ENCODE measurements at places on chromosomes 6 and 20. TPM values are rescaled to one million over a fixed set of nuclear protein-coding genes. Genes with fewer than 3 reads are reported as not detected.
A peak's percentile ranks its signal among the peaks of the same experiment; 100 is the strongest.

Gene KCNG1
- polyA plus RNA-seq = 18.2 TPM

Gene HTR1B
- 3.1 TPM for polyA plus RNA-seq

Gene MOCS3
- 3.8 TPM for polyA plus RNA-seq

Gene OPN5
- polyA plus RNA-seq = not detected

Gene BFSP1
- 2.3 TPM for polyA plus RNA-seq

DNA sequence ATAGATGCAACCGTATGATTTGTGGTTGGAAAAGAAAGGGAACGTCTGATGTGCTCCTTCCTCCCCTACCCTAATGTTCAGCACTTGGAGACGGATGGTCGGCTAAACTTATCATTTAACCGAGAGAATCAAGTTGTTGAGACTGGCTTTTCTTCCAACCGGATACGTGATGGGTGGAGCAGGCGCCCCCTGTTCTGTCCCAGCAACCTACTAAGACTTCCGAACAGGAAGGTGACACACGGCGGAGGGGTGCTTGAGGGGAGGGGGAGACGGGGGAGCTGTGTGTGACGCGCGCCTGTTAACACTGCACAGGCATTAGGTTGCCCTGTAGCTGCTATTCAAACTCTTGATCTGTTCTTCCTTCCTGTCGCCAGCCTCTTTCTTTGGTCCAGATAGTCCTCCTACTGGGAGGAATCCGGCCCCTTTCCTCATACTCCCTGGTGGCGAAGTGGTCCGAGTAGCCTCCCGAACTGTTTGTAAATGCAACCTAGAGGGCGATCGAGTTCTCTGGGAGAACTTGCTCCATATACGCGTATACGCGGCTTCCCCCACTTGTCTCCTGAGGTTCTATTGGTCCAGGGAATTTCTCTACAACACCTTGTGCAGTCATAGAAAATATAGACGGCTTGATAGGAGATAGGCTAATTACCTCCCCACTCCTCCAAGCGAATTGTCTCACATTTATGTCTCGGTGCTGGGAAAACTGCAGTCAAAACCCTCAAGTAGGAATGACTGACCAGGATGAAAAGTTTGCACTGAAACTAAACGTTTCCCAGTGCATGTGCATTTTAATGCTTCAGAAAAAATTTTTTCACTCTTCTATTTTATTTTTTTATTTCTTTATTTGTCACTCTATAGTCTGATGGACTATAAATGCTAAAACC, 126.0 kb upstream of the SLC2A12 start:
- peak; percentile 72 for DNase-seq

GRCh38 chr6:143803769-143804568, 39.2 kb upstream of the LTV1 start:
- no peak for DNase-seq

GRCh38 chr6:101208152-101208551, 185.4 kb upstream of the GRIK2 start:
- no peak for DNase-seq

DNA sequence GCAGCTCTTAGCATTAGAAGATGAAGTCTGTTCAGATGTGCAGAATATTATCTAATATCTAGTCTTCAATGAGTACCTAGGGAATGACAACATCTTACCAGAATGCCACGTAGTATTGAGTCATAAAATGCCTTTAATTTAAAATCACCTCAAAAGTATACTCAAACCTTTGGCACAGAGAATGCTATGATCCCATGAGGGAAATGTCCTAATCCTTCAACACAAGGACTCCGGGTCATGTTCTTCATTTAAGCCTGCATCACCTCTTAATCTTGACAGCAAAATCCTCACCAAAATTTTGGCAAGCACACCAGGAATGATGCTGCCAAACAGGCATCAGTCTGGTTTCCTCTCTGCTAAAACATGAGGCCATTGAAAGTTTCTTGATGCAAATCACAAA, 23.6 kb upstream of the MARCKS start:
- DNase-seq = no peak

GRCh38 chr6:165826487-165827189, 163.6 kb upstream of the PDE10A start:
- no peak for DNase-seq

DNA sequence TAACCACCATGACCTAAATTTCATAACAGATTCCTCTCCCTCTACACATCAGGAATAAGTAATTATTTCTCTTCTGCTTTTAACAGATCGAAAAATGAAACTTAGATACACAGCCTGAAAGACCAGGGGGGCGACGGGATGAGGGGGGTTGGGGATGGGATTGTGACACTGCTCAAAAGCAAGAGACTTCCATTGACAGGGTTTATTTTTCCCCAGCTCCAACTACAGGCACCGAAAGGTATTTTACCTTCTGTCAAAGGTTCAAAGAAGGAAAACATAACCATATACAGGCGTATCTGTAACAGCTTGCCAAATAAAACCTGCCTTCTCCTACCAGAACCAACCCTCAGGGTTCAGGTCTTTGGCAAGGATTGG, 1.3 kb downstream of the EPHA7 start:
- DNase-seq = no peak

DNA sequence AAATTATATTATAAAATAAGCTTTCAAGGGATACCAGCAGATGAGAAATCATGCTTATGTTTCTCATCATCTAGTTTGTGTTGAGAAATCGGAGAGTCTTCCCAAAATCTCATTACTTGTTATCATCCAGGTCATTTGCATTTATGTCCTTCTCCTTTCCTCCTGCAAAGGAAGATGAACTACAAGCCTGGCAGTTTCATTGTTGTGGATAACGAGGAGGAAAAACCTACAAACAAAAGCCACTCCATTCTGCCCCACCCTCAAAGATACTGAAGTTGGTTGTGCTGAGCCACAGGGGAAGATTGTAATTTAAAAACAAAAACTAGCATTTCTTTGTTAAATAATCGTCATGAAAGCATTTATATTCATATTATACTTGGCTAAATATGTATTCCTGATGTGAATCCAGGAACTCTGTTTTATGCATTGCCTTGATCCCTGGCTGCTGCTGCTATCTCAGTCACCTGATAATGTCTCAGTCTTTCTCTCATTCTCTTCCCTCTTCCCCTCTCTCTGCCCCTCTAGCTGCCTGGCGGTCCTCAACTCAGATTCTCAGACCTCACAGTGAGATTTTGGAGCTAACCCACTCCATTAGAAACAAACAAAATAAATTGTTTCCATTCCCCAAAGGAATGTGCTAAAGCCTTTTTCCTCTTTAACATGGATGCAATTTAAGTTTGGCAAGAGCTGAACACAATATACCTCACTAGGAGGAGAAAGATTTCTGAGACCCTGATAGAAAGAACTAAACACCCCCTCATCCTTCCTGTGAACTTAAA, 185.3 kb downstream of the ADAT2 start:
- no peak for DNase-seq

DNA sequence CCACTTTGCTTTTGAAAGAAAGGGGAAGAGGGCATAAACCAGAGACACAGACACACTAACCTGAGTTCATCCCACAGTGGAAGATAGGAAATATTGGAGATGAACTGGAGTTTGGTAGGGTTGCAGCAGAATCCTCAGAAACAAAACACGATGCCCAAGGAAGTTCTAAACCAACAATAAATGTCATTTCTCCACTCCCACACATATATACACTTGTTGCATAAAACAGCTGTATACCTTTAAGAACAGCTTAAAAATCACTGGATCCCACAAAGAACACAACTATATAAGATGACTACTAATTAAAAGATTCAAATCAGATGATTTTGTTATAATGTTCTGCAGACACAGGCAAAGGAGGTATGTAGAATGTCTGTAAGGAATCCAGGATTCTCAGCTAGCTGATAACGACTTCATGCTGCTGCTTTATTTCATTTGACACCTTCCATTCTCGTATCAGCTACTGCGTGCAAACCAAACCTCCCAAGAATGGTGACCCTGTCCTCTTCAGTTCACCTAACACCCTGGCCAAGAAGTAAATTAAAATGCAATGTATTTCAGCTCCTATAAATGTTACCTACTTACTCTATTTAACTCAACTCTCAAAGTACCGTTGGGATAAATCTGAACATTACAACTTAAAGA, 14.3 kb downstream of the KIF13A start:
- DNase-seq = no peak

Measured in BJ (cell line).